ENCODE measurements at places on chromosomes 16 and 17.

DNA sequence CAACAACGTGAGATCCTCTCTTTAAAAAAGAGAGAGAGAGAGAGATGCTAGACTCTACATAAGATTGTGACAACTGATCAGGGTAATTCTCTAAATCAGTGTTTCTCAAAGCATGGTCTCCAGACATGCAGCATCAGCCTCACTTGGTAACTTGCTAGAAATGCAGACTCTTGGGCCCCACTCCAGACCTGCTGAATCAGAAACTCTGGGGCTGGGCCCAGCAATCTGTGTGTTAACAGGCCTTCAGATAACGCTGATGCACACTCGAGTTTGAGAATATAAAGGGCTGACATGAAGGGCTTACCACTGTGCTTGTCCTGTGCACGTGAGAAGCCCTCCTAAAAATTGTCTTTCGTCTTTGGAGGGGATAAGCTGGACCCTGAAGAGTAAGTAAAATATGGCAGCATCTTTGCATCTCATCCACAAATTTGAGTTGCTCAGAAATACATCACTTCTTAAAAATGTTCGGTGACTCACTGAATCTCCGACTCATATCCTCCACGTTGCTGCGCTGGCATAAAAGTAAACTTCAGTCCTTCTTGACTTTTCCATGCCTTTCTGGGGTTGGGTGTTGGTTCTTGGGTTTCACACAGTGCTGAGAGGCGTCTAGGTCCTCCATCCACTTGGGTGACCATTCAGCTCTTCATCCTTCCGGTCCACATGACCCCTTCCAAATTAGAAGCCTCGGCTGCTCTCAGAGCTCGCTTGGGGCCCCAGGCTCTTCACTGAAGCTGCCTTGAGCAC lies 26.1 kb upstream of the KDM8 start:
- no peak for DNase-seq

DNA sequence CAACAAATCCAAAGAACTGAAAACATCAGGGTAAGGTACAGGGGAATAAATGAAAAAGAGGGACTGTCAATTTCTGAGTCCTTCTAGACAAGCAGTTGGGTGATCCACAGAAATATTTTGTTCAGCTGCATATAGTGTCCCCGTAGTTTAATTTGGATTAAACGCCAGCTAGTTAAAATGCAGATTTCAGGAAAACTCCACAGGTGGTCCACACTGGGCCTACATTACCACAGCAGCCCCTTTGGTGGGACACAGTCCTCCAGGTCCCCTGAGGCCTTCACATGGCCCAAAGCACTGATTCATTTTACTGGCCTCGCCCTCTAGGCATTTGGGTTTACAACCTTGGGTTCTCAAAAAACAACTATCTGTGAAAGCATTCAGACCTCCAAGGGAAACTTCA lies 4.6 kb downstream of the ARHGAP17 start:
- no peak for DNase-seq

GRCh38 chr17:21285164-21286065 lies 904 bp downstream of the MAP2K3 start:
- DNase-seq = peak; percentile 41

- no peak for DNase-seq
These were observed 19.9 kb downstream of the TBX2 start for GRCh38 chr17:61419496-61420046.

- peak; percentile 74 for DNase-seq
These were observed 183.0 kb downstream of the FOXL1 start for GRCh38 chr16:86761111-86762031.

DNA sequence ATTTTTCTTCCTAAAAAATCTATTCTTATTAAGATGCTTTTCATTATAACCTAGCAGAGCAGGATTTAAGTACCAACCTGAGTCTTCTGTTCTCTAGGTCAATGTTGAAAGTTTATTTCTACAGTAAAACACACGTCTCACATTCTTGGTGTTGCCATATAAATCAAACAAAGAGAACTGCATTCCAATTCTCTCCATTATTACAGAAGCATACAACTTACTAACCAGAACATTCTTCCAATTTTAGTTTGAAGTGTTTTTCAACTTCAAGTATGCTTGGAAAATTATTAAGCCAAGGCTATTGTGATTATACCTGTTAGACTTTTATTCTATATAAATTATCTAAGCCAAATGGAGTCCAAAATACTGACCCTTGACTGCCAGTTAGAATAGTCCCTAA lies 110.4 kb upstream of the PMFBP1 start:
- no peak for DNase-seq

GRCh38 chr16:58584831-58585505 lies 44.7 kb downstream of the CNOT1 start:
- DNase-seq = no peak

GRCh38 chr17:20073055-20073979 lies 64.2 kb downstream of the SPECC1 start:
- no peak for DNase-seq

- peak; percentile 56 for DNase-seq
These were observed 87.8 kb upstream of the NOL11 start for GRCh38 chr17:67629971-67630320.

GRCh38 chr17:45225051-45225700 lies 3.5 kb downstream of the FMNL1 start:
- no peak for DNase-seq

DNA sequence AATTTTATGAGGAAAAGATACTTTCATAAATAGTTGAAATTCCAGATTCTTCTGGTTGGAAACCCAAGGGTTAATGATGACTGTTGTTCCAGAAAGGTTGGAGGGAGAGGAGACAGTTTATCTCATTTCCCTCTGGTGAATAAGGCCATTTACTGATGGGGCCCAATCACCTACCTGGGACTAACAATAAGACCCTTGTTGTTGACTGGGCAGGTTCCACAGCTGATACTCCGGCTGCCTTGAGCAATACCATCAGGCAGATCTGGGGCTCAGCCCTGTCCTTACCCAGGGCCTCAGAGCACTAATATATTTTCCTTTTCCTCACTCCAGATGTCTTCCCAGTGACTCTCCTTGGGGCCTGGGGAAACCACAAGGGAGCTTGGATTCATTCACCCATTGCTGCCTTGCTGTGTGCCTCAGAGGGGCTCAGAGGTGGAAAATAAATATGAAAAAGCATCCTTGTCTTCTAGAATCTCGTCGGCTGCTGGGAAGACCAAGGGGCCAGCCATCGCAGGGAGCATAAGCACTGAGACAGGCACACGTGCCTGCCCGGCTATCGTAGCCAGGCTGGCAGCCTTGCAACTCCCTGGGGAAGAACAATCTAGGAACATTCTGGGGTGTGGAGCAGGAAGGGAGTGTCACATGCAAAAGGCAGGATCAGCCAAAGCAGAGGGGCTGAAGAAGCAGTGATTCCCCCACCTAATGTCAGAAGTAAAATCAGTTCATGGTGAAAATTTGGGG lies 54.4 kb downstream of the MPRIP start:
- DNase-seq = no peak

- no peak for DNase-seq
These were observed 288.3 kb downstream of the CPPED1 start for GRCh38 chr16:12515346-12515745.

GRCh38 chr17:5562661-5563360 lies 21.5 kb downstream of the NLRP1 start:
- no peak for DNase-seq

DNA sequence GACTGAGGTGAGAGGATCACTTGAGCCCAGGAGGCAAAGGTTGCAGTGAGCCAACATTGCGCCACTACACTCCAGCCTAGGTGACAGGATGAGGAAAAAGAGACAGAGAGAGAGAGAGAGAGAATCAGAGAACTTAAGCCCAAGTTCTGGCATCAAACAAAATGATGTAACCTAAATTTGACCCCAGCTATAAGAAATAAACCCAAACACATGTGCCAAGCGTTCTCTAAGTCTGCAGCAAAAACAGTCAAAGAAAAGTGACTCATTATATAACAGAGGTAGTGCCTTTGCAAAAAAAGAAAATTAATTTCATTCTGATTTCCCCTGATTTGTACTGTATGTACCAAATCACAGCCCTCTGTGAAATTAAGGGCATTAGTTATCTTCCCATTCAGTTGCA lies 89.5 kb downstream of the CDH11 start:
- DNase-seq = no peak

DNA sequence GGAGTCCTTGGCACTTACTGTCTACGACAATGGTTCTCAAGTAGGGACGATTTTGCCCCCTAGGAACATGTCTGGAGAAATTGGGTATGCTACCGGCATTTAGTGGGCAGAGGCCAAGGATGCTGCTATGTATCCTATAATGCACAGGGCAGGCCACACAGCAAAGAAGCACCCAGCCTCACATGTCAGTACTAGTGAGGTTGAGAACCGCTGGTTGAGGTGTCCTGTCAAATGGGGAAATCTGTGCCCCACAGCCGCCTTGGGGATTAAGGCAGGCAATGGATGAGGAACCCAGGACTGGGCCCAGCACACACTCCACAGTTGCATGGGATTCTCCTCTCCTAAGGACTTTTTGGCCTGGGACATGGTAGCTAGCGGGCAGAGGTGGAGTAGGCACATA lies 86.7 kb upstream of the TOB1 start:
- DNase-seq = no peak

GRCh38 chr17:48542698-48543106 lies 2.2 kb downstream of the HOXB2 start:
- no peak for DNase-seq

DNA sequence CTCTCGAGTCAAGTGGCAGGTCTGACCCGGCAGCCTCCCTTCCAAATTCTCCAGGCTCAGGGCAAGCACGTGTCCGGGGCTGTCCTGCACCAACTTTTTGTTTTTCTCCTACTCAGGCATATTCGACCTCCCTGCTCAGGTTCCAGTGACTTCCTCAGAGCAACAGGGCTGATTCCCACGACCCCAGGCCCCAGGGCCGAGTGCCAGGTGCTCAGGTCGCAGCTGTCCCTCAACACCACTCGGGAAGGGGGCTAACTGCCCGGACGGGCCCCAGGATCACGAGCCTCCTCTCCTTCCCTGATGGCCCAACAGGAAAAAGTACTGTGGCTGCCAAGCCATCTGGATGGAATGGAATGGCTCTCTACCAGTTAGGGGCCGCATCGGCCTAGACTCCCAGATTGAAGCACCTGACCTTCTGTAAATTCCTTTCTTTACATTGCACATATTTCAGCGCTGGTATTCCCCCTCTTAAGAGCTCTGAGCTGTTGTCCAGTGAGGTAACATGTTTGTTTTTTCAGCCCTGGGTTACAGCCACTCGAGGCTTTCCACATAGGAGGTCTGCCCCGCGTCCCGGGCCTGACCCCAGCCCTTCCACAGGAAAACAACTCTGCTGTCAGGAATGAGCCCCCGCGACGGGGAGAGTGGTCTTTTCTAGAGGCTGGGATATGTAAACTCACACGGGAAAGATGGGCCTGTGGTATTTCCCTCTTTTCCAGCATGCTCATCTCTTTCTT lies 25.0 kb downstream of the NXN start:
- DNase-seq = no peak

DNA sequence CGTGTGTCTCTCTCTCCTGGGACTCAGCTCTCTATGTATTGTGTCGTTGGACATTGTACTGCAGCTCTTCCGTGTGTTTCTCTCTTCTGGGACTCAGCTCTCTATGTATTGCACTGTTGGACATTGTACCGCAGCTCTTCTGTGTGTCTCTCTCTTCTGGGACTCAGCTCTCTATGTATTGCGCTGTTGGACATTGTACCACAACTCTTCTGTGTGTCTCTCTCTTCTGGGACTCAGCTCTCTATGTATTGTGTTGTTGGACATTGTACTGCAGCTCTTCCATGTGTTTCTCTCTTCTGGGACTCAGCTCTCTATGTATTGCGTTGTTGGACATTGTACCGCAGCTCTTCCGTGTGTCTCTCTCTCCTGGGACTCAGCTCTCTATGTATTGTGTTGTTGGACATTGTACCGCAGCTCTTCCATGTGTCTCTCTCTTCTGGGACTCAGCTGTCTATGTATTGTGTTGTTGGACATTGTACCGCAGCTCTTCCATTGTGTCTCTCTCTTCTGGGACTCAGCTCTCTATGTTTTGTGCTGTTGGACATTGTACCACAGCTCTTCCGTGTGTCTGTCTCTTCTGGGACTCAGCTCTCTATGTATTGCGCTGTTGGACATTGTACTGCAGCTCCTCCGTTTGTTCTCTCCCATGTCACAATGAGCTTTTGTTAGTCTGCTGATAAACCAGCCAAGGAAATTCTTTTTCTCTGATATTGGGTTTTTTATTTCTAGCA lies 84.8 kb downstream of the RPTOR start:
- DNase-seq = no peak

DNA sequence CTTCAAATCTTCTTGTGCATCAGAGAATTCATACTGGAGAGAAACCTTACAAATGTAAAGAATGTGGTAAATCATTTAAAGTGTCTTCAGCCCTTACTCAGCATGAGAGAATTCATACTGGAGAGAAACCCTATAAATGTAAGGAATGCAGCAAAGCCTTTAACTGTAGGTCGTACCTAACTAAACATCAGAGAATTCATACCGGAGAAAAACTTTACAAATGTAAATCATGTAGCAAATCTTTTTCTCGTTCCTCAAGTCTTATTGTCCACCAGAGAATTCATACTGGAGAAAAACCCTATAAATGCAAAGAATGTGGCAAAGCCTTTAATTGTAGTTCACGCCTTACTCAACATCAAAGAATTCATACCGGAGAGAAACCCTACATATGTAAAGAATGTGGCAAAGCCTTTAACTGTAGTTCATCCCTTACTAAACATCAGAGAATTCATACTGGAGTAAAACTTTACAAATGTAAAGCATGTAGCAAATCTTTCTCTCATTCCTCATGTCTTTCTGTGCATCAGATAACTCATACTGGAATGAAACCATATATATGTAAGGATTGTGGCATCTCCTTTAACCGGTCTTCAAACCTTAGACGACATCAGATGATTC lies 118.5 kb upstream of the ZNF267 start:
- no peak for DNase-seq

DNA sequence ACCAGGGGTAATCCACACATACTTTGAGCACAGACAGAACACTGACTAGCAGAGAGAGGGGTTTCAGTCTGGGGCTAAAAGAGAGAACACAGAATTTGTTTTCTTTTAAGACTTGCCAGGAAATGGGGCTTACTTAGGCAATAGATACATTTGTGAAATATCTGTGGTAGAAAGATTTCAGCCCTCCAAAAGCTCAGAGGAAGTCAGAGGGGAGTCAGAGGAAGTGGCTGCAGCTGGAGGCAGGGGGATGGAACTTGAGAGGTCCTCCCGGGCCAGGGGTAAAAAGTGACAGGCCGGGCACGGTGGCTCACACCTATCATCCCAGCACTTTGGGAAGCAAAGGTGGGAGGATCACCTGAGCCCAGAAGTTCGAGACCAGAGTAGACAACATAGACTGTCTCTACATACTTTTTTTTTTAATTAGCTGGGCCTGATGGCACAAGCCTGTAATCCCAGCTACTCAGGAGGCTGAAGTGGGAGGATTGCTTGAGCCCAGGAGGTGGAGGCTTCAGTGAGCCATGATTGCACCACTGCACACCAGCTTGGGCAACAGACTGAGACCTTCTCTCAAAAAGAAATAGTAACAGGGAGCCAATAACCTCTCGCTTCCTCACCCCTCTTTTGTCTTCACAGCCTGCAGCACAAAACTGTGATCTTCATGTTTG lies 49.9 kb downstream of the NLRC5 start:
- DNase-seq = no peak

- no peak for DNase-seq
These were observed 14.6 kb downstream of the SMTNL2 start for GRCh38 chr17:4598776-4599504.

All from D341Med (cell line).